ENCODE measurements at places on chromosomes 13 and 19.

GRCh38 chr13:76813000-76813691 lies 73.1 kb downstream of the KCTD12 start:
- DNase-seq = no peak

- DNase-seq = peak; percentile 11
Observed at GRCh38 chr13:27533155-27533643, 82.8 kb upstream of the MTIF3 start.

DNA sequence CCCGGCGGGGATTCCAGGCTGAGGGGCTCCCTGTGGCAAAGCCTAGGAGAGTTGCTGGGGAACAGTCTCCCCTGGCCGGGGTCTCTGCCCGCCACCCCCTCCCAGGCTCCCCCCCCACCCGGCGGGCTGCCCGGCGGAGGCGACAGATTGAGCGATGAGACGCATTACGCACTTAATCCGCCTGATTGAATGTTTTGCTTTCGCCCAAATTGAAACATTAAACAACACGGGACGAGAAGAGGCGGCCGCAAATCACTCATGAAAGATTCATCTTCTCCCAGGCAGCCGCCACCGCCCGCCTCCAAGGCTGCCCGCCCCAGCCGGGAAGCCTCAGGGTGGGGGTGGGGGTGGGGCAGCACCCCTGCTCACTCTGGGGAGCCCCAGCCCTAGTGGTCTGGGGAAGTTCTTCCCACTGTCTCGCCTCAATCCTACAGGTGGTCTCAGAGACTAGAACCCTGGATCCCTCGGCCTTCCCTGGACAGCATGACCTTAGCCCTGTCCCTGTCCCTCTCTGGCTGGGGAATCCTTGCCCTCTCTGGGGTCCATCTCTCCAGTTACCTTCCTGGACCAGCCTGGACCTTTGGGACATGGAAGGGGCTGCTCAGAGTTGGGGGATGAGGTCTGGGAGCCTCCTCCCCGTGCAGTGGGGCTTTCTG lies 7.6 kb upstream of the ERFL start:
- DNase-seq = no peak

DNA sequence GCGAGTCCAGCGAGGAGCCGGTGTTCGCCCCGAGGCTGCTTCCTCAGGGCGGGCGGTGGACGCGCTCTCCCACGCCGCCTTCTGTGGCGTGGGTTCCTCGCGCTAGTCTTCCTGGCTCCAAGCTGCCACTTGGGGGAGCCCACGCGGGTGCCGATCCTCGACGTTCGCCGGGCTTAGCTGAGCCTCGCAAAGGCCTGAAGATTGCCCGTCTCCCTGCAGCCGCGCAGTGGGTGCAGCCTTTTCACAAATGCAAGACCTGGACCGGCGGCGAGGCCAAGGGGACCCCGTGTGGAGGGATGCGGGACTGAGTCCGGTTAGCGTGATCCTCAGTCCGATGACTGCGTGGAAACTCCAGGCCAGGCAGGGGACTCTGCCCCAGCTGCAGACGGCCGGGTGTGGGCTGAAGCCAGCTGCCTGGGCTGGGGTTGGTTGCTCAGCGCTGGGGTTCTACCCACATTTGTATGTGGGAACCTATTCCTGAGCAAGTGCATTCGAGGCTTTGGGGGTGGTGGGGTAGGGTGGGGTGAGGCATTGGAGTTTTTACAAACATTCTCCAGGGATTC lies 16.6 kb upstream of the LRP3 start:
- no peak for DNase-seq

DNA sequence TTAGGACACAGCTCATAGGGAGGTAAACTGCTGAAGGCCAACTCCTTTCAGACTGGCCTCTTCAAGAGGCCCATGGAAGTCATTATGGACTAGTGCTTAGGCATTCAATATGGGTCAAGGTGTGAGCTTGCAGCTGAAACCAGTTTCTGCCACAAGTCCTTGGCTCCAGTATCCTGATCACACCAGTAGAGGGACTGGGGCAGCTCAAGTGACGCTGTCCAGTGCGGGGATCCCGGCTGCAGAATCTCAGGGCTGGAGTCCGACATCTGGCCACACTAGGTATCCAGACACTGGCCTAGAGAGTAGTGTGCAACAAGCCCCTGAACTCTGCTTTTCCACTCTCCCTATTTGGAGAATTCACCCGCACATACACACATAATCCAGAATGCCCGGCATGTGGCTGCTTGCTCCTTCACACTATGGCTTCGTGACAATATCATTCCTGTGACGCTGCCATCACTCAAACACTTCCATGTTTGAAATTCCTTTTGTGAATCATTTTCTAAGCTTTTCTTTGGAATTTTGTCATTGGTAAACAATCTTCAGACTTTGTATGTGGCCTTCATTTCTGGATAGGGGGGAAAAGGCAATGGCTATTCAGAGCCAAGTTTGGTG lies 425.1 kb downstream of the EFNB2 start:
- no peak for DNase-seq

DNA sequence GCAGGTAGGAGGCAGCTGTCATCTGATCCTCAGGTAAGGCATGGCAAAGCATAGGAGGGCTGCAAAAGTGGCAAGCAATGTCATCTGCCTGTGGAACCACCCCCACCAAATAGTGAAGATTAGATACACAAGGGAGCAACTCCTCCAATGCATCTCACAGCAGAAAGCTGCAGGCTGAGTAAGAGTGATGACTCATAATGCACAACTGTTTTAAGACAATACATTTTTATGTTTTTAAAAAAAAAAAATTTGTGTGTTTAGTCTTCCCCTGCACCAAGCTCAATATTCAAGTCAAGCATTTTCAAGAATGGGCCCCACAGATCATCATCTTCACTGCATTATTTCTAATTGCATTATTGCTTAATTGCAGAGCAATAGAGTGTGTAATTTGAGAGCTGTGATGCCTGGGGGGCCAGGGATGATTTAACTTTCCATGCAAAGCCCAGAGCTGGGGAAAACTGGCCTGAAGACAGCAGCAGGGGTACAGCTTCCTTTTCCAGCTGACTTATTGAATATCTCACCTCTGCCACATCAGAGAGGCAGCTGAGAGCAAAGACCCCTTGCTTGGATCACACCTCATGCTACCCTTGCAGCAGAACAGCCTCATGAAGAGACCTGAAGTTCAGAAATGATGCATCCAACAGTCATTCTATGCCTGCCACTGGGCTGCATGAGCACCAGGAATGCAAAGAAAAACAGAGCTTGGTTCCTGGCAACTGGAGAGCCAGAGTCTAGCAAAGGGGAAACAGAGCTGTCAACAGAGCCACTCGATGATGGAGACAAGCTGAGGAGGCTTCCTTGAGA lies 22.7 kb upstream of the POP4 start:
- DNase-seq = no peak

DNA sequence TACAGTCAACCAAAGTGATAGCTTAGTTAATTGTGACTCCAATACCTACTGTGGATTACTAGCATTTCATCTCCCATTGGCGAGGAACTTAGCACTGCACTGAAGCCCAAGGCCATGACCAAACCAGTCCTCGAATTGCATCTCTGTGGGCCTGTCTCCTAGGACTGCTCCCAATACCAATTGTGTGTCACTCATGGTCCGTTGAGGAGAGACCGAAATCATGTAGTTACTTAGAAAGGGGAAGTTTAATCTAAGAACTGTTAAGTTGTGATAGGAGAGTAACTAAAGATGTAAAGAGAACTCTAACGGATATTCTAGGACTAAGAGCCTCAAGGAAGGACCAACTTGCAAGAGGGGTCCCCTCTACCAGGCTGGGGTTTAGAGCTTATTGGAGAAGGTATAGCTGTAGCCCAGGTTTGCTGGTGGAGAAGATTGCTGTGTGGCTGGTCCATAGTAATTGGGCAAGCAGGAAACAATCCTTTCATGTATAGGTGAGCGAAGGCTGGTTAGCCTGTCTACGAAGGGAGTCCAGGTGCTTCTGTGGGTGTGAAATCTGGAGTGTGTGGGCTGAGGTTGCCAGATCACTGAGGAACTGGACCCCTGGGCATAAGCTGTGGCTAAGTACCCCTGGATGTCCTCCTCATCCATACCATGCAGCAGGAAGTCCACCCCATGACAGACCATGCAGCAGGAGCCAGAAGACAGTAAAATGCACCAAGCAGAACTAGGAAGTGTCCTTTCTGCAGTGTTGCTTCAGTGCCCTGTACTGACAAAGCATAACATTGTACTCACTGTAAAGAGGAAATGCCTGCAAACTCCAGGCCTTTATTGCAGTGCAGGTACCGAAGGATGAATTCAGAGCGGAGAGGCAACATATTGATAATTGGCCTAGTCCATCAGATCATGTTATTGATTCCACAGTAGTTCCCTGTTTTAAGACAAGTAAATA lies 30.8 kb downstream of the DNAJC3 start:
- DNase-seq = no peak

- DNase-seq = no peak
Observed at GRCh38 chr19:16315825-16316505, 8.7 kb upstream of the KLF2 start.

DNA sequence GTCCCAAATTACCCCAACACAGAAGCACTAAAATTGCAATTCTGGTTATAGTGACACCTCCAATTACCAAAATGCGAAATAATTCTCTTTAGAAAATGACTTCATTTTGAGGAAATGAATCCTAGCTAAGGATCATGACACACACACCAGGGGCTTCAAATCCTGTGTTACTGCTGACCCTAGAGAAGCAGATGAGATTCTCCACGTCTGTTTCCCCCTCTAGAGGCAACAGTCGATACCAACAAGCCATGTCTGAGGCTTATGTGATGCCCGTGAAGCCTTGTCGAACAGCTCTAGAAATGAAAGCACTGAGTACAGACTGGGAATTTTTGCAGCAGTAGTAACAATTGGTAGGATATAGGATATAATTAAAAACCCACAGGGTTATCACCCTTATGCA lies 153.6 kb upstream of the TMTC4 start:
- DNase-seq = no peak

- DNase-seq = no peak
Observed at GRCh38 chr13:25602176-25602575, 230.4 kb downstream of the ATP8A2 start.

DNA sequence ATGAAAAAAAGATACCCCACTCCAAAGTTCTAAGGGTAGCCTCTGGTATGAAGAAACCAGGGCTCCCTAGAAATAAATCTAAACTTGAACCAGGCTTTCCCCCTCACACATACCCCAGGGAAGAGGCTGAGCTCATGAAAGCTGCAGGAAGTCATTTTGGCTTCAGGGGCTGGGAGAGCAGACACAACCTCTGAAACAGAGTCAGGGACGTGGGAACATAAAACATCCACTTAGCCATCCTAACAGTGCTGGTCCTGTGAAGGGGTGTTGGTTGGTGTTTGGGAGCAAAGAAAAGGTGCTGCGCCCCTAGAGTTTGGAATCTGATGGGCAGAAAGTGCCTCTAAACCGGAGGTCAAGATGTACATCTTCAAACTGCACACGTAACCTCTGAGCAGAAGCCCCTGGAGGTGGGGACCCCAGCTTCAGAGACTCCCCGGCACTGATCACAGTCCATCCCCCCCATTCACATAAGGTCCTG lies 15.8 kb downstream of the RAB3D start:
- DNase-seq = no peak

DNA sequence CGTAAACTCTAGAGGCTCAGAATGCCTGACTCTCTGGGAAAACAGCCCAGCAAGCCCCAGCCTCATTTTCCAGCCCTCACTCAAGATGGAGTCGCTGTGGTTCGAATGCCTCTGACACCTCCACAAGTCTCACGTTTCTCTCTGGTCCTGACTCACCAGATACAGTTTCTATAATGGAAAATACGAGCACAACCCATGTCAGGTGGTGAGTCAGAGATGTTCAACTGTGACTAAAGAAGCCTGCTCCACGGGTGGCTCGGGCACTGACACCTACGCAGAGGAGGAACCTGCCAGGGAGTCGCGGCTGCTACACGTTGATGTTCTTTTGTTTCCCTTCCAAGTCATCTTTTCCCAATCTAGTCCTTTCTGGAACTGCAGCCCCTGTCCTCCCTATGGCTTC lies 87.1 kb upstream of the STK24 start:
- no peak for DNase-seq

DNA sequence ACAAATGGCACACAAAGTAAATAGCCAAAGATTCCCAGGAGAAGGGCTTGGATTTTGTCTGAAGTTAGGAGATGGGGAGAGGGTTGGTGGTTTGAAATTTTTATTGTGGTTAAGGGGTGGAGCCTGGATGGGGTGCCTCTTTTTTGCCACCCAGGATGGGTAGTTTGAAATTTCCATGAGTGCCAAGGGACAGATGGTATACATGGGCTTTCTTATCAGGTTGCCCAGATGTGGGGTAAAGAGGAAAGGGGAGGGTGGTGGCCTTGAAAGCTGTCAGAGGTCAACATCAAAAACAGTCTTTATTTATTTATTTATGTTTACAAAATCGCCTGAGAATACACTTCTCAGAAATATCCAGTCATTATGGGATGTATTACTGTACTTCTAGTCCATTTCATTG lies 46.2 kb downstream of the LMO7 start:
- no peak for DNase-seq

GRCh38 chr13:89812856-89813255 lies 1534.6 kb upstream of the MIR17HG start:
- DNase-seq = no peak

DNA sequence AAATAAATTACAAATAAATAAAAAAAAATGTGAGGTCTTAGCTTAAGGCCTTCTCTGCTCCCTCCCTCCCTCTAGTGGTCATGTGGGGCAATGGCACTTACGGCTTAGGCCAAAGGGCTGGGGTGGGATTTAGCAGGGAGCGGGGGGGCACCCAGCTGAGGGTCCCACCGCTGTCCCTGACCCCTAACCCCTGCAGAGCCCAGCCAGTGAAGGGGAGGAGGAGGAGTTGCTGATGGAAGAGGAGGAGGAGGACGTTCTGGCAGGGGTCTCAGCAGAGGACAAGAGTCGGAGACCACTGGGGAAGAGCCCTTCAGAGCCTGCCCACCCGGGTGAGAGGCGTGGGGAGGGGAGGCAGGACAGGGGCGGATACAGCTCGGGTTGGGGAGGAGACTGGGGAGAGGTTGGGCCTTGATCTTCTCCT lies 9.3 kb downstream of the MPND start:
- DNase-seq = peak; percentile 31

- DNase-seq = peak; percentile 73
Observed at GRCh38 chr13:97223711-97224541, 1.8 kb downstream of the MBNL2 start.

GRCh38 chr13:33728271-33729037 lies 89.5 kb upstream of the RFC3 start:
- DNase-seq = no peak

DNA sequence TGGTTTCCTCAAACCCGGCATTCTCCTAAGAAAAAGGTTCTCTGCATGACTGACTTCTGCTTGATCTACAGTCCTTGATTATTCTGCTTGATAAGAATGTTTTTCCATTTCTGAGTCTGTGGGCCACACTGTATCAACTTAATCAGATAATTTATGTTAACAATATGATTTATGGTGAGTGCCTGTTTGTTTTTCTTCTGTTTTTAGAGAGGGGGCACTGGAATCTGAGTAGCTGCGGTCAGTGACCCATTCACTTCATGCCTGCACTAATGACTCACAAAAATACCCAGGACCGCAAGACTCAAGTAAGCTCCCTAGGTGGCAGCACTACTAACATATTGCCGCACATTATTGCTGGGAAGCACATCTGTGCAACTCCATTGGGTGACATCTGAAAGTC lies 542.3 kb upstream of the ATXN8OS start:
- DNase-seq = peak; percentile 10

DNA sequence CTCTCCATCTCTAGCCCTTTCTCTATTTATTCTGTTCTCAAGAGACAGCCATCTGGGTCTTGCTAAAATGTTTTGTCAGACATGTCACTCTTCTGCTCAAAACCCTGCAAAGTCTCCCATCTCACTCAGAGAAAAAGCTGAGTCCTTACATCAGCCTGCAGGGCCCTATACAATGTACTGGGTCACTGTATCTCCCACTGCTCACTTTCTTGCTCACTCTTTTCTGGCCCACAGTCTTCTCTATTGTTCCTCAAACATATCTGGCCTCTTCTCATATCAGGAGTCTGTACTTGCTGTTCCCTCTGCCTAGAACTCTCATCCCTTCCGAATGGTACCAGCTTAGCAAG lies 189.2 kb downstream of the ENOX1 start:
- DNase-seq = no peak

All from SW 1271 (cell line).